DMS 273 treated with DMSO at 0.1 percent for 48 hours (cell line): ENCODE measurements at places on chromosomes 3 and 15.

GRCh38 chr15:76161153-76162035, 101.6 kb downstream of the TMEM266 start:
- DNase-seq: peak; percentile 25

GRCh38 chr3:125316246-125316645, 58.9 kb downstream of the ZNF148 start:
- no peak for DNase-seq

GRCh38 chr3:194128202-194128918, 7.6 kb upstream of the HES1 start:
- DNase-seq: no peak

DNA sequence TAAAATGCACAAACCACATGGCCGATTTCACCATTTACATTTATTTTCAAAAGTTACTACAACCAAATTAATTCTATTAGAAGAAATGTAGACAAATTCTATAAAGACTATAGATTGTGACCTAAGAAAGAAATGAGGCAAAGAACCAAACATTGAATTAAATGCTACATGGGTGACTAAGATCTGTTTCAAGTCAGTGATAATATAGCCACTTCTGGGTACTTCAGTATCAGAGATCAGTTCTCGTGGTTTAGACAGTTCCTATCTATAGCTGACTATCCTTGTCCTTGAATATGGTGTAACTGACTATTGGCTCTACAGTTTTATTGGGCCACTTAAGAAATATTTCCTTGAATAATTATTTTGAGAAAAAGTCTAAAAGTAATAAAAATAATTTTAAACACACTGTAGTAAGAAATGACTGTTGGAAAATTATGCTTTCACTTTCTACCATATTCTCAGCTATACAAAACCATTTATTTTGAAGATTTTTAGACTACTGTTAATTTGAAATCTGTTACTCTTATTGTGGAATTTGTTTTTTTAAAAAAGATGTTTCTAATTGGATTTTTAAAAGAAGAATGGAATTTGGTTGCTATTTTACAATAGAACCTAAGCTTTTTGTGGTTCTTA, 14.1 kb downstream of the KCNMB3 start:
- no peak for DNase-seq

GRCh38 chr3:52433328-52433995, 11.4 kb downstream of the SEMA3G start:
- no peak for DNase-seq

- DNase-seq: no peak
These were observed 9.2 kb upstream of the ATP8B4 start for GRCh38 chr15:50128266-50128665.

- peak; percentile 83 for DNase-seq
These were observed 274.0 kb downstream of the BBX start for GRCh38 chr3:107796791-107797190.
